Cerebellar cortex (tissue), 1 donor: ENCODE measurements at places on chromosomes 5 and 9.

DNA sequence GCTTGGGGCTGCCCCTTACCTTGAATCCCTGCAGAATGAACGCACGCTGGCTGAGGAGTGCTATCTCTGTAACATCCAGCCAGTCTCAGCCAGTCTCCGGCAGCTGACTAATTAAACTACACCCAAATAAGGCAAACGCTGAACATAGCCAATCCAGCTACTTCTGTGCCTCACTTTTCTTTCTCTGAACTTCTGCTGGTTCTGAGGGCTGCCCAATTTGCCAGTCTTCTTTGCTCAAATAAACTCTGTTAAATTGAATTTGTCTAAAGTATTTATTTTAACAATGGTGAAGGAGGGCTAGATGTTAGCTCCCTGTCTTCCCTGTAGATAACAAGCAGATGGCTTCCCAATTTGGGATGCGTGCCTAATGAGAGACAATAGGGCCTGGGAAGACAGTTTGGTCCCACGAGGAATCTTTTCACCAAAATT is 154.0 kb upstream of the NFIL3 start:
- peak; percentile 9 for DNase-seq

- DNase-seq: no peak
Observed at GRCh38 chr9:122360891-122361290, 9.9 kb upstream of the PTGS1 start.

GRCh38 chr5:61878471-61878870 is 427.5 kb upstream of the KIF2A start:
- DNase-seq: no peak

DNA sequence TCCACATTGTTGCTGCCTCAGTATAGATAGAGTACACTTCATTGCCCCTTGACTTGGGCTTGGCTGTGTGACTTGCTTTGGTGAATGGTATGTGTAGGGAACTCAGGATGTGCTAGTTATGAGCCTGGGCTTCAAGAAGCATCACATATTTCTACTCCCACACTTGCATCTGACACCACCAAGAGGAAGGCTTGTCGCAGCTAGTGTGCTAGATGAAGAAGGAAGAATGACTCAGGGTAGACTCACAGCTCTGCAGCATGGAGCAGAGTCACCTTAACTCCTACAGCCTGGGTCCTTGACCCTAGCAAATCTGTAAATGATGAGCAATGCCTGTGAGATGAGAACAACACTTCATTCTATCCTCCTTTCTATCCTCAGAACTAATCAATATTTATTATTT is 261.8 kb downstream of the ASTN2 start:
- no peak for DNase-seq

DNA sequence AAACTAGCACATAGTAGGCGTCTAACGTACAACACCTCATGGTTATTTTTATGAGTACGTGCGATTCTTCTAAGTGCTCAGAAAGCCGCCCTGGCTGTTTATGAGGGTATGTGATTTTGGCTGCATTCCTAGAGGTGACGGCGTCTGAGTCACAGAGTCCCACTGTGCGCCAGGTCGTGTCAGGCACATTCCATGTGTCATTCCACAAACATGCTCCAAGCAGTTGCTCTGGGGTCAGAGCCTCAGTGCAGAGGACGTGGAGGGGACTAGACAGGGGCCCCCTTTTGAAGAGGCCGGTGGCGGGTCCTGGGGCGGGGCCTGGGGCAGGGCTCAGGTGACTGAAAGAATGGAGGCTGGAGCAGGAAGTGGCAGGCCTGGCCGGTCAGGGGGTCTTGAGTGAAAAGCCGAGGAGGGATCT is 51.9 kb downstream of the NEK6 start:
- DNase-seq: peak; percentile 23

GRCh38 chr5:56075361-56075760 is 80.6 kb upstream of the IL6ST start:
- no peak for DNase-seq

DNA sequence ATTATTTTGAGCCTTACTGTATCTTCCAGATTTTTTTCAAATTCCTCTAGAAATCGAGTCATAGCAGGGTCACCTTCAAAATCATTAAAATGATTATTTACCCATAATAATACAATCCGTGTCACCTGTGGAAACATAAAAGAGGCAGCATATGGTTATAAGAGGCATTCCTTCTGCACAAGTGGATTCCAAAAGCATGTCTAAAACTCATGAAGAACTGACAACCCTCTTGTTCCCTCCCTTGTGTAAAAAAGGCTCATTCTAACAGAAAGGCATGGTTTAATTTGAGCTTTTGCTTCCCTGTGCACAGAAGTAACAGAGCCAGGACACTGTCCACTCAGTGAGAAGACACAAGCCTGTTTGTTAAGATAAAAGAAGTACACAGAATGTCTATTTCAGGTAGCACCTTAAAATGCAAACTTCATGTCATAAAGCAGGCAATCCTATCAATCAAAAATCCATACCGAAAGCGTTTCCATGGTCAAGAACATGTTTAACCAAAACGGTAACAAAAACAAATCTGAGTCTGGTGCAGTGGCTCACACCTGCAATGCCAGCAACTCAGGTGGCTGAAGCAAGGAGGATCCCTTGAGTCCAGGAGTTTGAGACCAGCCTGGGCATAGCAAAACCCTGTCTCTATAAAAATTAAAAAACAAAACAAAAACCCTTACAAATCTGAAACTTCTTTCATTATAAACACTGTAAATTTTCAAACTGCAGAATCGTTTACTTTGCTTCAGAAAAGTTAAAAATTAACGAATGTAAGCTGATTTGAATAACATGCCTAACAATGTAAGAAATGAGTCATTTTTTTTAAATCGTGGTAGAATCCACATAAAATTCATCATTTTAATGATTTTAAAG is 139.3 kb downstream of the RAPGEF6 start:
- no peak for DNase-seq
